ENCODE measurements at places on chromosomes 3 and 15.

DNA sequence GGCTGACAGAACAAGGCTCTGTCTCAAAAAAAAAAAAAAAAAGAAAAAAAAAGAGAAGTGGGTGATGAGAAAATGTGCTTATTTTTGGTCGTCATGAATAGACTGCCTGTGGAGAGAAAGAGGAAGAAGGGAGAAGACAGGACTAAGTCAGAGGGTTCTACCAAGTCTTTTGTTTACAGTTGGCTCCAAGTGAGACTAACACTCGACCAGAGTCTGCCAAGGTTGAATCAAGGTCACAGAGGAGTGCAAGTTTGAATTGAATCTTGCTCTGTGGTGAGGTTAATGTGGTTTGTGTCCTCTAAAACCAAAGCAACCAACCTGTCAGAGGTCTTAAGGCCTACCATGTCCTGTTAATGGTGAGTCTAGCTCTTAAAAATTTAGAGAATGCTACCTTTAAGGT, 334.1 kb upstream of the GRM7 start:
- no peak for DNase-seq

DNA sequence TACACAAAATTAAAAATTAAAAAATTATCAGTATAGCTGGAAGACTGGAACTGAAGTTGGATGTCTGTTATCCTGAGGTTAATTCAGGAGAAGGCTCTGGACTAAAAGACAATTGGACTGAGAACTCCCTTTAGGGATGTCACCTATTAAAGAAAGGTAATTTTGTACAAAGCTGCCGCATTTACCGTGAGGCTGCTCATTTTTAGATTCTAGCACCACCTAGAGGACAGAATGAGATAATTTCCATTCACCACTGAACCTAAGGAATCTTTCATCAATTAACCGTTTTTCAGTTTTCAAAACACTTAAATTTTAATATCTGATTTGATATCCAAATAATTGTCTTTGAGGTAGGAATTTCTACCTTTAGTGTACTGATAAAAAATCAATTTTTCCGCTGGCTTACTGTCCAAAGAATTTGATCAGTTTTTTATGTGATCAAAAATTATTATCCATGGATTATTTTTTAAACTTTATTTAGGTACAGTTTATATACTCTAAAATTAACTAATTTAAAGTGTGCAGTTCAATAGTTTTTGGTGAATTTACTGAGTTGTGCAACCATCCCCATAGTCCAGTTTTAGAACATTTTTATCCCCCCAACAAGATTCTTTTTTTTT, 106.7 kb upstream of the TNIK start:
- DNase-seq = peak; percentile 62

DNA sequence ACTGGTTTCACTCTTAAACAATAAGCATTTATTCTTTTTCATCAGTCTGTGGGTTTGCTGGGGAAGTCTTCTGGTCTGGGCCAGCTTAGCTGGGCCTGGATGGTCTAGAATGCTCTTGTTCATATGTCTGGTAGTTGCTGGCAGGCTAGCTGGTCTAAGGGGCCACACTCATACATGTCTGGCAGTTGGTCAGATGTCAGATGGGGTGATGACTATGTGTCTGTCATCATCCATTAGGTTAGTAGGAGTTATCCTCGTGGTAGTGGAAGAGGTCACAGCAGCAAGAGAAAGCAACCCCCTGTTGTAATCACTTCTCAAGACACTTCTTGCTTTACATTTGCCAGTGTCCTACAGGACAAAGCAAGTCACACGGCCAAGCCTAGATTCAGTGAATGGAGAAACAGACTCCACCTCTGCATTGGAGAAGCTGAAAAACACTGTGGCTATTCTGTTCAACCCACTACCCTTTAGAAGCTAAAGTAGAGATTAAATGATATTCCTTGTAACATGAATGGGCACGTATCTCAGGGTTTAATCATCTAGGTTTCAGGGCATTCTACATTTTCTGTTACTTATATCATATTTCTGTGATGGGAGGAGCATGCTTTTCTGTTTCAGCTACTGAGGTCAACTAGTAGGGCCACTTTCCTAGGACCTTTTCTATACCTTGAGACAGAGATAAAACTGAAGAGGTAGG, 5.5 kb upstream of the ARID3B start:
- no peak for DNase-seq

GRCh38 chr15:51721199-51721960, 16.1 kb downstream of the LYSMD2 start:
- no peak for DNase-seq

GRCh38 chr3:157793745-157794144, 290.5 kb upstream of the VEPH1 start:
- no peak for DNase-seq

DNA sequence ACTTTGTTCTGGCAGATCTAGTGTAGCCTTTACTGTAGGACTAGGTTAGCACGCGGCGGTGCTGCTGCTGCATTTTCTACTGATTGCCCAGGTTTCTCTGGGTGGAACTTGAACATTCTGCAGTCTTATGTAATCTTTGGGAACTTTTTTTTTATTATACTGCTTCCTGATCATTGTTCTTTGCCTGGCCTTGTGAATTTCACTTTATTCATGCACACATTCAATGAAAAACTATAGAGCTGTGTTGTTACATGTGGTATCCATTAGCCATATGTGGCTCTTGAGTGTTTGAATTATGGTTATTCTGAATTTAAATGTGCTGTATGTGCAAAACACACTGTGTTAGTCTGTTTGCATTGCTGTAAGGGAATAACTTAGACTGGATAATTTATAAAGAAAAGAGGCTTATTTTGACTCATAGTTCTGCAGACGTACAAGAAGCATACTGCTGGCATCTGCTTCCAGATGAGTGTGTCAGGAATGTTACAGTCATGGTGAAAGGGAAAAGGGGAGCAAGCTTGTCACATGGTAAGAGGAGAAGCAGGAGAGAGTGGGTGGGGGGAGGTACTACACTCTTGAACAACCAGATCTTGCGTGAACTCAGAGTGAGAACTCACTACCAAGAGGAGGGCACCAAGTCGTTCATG, 26.5 kb downstream of the MEF2A start:
- DNase-seq = no peak

- no peak for DNase-seq
Observed at GRCh38 chr3:109353057-109353456, 15.7 kb upstream of the DPPA4 start.

DNA sequence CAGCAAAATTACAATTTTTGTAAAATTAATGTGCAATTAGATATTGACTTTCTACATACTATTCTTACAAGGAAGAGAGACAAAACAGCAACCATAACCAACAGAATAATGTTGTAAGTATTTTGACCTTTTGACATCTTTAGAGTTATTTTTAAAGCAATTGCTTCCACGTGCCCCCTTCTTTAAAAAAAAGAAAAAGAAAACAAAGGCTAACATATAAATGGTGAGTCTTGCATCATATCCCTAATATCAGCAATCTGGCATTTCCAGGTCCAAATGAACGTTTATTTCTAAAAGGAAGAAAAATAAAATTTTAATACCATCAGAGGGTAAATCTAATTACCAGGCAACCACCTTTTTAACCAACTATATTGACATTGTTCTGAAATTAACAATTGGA, 19.3 kb upstream of the STRIT1 start:
- DNase-seq = no peak

- DNase-seq = no peak
Observed at GRCh38 chr3:133368371-133369067, 31.3 kb upstream of the BFSP2 start.

- DNase-seq = peak; percentile 90
Observed at GRCh38 chr3:45665101-45665572, 24.1 kb upstream of the SACM1L start.

DNA sequence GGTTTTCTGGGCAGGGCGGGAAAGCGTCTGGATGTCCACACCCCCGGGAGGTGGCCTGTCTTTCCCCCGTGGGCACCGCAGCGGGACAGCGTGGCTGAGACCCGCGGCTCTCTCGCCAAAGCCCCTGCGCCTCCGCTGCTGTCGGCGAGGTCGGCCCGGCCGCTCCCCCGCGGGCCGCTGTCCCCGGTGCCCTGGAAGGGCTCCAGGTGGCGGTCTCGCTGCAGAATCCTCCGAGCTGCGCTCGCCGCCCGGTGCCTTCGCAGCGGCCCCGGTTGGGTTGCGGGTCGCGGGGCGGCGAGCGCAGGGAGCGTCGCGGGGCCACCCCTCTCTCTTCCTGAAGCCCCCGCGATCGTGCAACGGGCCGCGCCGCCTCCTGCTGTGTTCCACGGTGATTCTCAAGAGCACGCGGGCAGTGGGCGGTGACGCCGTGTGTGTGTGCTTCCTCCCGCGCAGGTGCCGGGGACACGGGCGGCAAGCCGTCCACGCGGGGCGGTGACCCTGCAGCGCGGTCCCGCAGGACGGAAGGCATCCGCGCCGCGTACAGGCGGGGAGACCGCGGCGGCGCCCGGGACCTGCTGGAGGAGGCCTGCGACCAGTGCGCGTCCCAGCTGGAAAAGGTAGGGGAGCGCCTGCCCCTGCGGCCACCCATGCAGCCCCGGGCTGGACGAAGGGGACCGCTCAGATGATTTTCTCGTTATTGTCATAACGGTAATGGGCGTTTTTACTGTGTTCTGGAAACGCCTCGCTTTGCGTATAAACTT, 54.4 kb downstream of the LRRK1 start:
- DNase-seq = no peak

GRCh38 chr3:43785551-43785950, 94.8 kb downstream of the ABHD5 start:
- no peak for DNase-seq
